AG20443 (cell line): ENCODE measurements at places on chromosomes 3 and 15.

GRCh38 chr15:99722406-99722805 is 10.8 kb downstream of the LYSMD4 start:
- DNase-seq: no peak

DNA sequence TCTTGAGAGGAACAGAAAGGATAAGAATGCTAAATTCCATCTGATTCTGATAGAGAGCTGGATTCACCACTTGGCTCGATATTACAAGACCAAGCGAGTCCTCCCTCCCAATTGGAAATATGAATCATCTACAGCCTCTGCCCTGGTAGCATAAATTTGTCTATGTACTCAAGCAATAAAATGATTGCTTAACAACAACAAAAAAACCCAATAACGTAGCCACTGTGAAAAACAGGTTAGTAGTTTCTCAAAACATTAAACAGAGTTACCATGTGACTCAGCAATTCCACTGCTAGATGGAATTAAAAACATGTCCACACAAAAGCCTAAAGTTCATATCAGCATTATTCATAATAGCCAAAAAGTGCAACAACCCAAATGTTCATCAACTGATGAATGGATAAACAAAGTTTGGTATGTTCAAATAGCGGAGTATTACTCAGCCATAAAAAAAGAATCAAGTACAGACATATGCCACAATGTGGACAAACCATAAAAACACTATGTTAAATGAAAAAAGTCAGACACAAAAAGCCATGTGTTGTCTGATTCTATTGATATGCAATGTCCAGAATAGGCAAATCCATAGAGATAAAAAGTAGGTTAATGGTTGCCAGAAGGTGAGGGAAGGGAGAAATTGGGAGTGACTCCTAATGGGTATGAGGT is 16.8 kb downstream of the BCL2L10 start:
- peak; percentile 47 for DNase-seq

GRCh38 chr15:56795502-56795901 is 62.2 kb upstream of the ZNF280D start:
- DNase-seq: no peak

GRCh38 chr3:56890448-56891091 is 88.8 kb upstream of the ARHGEF3 start:
- DNase-seq: no peak

DNA sequence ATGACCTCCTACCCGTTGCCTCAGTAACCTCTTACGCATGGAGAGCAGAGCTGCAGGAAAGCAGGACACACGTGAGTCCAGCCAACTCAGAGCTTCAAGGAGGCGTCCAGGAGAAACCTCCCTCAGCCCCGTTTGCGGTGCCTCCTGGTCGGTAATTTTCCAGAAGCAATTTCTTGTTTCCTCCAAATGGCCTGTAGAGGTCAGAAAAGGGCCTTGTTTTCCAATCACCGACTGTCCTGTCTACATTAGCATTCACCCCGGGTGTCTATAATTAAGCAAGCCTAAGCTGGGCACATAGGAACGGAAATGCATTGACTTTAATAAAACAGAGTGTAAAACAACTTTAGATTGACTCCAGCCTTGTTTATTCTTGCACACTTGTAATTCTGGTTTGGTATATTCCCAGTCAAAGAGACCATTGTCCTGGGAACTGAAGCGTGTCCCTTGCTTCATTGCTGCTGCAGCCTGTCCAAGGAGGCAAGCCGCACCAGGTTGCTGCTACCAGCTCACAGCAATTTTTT is 836.2 kb downstream of the AGBL1 start:
- DNase-seq: peak; percentile 73
